ENCODE measurements at places on chromosomes 5 and 9.
A peak's percentile ranks its signal among the peaks of the same experiment; 100 is the strongest.

DNA sequence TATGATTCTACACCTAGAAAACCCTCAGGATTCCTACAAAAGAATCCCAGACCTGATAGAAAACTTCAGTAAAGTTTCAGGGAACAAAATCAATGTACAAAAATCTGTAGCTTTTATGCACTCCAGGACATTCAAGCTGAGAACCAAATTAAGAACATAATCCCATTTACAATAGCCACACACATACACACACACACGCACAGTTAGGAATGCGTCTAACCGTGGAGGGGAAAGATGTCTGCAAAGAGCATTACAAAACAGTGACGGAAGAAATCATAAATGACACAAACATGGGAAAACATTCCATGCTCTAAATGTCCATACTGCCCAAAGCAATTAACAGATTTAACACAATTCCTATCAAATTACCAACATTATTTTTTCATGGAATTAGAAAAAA lies 51.4 kb upstream of the CAST start:
- no peak for DNase-seq

DNA sequence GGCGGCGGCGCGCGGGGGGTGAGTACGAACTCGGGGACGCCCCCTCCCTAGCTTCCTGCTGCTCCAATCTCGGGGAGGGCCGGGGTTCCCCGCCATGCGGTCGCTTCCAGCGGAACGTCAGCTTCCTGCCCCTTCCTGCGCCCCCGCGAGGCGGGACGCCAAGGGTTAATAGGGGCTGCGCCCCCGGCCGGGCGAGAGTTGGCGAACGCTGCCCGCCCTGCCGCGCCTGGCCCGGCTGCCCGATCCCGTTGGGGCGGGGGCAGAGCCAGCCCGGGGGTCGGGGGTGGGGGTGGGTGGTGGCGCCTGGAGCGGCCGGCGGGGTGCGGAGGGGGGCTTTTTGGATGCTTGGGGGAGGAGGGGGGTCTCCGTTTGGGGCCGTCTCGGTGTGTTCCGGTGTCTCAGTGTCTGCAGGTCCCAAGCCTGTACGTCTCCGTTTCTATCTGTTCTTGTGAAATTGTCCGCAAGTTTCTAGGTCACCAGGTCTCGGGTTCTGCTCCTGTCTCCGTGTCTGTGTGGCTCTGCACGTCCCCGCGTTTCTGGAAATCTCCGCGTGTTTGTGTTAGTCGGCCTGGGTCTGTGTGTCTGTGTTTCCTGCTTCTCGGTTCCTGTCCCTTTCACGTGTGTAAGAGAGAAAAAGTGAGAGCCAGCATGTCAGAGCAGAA lies 789 bp downstream of the COL27A1 start:
- DNase-seq: no peak

GRCh38 chr5:75368391-75368790 lies 31.4 kb downstream of the HMGCR start:
- DNase-seq: peak; percentile 51

DNA sequence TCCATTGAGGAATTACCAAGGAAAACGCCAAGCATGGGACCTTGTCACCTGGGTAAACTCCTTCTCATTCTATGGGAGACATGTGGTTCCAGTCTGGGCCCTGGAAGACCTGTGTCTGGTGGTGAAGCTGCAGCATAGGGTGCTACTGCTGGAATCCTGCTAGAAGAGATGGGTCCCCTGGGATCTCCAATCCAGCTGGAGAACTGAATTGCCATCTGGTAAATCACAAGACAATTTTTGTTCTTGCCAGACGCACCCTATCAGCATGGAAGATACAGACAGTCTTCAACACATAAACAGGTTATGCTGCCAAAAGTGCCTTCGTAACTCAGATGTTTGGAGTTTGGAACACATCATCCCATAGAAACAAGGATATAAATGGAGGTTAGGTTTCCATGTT lies 424.0 kb upstream of the BRINP1 start:
- no peak for DNase-seq

GRCh38 chr9:35871545-35871944 lies 1.3 kb upstream of the OR13J1 start:
- DNase-seq: no peak

DNA sequence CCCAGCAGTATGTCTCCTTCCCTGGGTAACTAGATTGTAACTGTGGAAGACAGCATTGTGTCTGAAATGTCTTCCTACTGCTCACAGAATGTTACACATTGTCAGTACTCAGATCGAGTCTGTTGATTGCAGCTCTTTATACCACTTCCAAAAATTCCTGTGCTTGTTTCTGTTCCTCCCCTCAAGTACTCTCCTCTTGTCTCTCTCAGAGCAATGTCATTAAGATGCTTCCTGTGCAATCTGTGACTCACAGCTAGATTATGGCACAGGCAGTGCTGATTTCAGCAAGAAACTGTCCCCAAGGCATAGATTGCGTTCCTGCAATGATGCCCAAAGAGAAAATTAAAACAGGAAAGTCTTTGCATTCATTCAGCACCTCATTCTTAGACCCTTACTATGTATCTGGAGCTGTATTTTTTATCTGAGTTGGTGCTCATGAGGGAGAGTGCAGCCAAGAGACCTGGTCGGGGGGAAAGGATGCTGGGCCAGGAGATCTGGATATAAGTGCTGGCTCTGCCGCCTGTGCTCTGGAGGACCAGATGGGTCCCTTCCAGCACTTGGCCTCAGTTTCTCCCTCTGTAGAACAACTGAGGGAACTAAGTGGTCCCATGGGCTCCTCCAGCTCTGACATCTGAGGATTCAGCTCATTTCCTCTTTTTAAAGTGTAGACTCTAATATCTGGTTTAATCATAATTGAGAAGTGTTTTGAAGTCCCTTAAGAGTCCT lies 40.8 kb upstream of the GNPDA1 start:
- DNase-seq: peak; percentile 86

DNA sequence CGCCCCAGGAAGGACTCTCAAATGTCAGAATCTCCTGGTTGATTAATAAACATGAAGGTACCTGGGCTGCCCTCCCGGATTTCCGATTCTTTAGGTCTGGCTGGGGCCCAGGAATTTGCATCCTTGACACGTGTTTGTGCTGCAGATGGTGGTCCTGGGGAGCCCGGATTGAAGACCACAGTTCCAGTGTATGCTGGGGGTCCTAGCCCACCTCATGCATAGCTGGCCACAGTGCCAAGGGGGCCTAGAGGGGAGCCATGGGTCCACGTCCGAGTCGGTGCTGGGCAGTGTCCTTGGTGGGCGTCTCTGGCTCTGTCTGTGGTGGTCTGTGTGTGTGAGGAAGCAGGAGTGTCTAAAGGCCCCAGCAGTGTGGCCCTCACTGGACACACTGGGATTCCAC lies 3.2 kb downstream of the NCS1 start:
- no peak for DNase-seq
